Activated gamma-delta T cell treated with Interleukin-2 at 50 U/mL for 16 hours (primary cell): ENCODE measurements at places on chromosomes 1 and 21.

DNA sequence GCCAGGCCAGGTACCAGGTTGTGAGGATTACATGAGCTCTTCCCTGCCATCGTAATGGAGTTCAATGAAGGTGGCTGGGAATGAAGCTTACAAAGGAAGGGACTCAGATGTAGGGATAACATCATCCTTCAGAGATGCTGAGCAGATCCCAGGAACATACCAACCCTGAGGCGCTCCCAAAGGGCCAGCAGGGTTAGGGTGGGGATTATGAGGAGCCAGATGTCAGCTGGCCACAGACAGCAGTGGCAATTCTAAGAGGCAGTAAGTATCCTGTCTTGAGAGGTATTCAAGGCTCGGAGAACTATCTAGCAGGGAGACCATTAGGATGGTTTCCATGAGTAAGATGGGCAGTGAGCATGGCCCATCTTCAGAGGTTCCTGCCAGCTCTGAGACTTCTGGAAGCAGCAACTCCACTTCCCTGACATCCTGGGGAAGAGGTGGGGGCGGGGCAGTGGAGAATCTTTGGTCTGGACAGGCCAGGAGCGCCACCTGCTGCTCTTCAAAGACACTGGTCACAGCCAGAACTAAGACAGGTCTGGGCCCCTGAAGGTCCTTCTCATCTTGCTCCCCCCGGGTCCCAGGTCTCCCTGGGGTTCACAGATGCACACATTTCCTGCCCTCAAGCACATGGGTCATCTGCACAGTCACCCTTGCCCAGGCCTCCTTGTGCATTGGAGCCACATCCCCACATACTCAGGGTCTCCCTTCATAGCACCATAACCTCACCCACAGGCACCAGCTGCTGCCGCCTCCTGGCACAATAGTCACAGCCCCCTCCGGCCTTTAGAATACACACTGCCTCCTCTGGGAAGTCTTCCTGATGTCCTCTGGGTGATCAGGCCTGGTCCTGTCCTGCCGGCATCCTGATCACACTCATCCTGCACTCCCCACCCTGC is 2.7 kb upstream of the SDC3 start:
- peak; percentile 30 for DNase-seq

DNA sequence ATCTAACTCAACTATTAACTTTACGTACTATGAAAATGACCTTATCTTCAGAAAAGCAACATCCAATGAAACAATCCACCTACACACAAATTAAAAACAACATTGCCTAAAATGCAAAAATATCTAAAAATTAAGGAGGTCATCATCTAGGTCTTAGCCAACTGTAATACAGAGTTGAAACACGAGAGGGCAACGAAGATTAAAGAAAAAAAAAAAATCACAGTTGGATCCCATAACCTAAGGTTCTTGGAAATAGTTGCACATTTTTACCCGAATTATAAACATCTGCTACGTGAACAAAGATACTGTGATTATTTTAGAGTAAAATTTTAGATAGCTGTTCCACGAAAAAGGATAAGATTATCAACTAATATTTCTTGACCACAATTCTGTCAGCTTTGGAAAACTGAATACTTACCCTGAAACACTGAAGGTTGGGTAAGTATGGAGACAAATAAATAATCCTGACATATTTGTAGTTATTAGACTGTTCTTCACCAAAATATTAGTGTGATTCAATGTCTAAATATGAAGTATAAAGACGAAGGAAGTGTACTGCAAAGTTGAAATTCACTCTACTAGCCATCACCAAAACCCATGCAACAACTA is 88.0 kb upstream of the AK4 start:
- DNase-seq, result no peak

DNA sequence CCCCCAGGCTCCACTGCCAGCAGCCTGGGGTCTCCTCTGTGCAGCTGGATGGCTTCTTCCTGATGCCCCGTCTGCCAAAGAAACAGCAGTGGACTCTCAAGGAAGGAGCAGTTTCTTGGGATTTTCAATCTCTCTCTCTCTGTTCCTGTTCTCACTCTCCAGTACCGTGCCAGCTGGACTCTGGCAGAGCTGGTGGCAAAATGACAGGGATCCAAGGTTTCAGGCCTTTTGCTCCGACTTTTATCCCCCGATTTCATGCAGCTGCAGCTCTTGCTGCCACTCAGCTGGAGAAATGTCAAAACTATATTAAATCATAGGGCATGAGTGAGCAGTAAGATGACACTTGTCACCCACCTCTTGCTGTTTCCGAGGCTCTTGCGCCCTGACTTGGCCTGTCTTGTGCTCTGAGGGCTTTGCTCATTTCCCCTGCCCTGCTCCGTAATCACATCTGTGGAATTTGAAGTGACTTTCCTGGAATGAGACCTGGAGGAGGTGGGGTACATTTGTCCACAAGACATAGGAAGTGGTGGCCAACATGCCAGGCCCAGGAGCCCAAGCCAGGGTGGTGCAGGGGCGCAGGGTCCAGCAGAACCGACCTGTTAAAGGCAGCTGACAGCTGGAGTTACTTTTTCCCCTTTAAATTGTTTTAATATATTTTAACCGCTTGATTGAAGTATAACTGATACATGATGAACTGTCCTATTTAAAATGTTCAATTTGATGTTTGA is 576.2 kb downstream of the PTPRU start:
- DNase-seq, result no peak

GRCh38 chr1:53385276-53386225 is 57.7 kb upstream of the LRP8 start:
- no peak for DNase-seq

DNA sequence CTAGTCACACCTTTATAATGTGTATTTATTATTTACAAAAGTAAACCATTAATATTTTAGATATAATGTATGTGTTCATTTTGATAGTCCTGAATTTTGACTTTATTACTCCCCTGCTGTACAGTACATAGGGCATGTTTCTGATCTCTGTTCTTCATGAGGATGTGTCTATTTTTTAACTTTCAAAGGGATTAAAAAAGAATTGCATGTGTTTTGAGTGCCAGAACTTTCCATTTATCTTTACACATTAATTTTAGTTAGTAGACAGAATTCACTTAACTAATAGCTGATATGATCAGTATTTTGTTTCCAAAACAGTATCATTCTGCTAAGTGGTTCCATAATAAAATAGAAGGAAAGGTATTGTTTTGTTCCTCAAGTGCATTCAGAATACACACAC is 3.1 kb downstream of the PBX1 start:
- no peak for DNase-seq
